ENCODE measurements at places on chromosomes 7 and 10.

- no peak for DNase-seq
These were observed 1.5 kb downstream of the MKX start for GRCh38 chr10:27743877-27744801.

- no peak for DNase-seq
These were observed 91.0 kb downstream of the ADARB2 start for GRCh38 chr10:1646332-1646731.

GRCh38 chr7:930975-931758 is 23.3 kb downstream of the ADAP1 start:
- DNase-seq, result no peak

DNA sequence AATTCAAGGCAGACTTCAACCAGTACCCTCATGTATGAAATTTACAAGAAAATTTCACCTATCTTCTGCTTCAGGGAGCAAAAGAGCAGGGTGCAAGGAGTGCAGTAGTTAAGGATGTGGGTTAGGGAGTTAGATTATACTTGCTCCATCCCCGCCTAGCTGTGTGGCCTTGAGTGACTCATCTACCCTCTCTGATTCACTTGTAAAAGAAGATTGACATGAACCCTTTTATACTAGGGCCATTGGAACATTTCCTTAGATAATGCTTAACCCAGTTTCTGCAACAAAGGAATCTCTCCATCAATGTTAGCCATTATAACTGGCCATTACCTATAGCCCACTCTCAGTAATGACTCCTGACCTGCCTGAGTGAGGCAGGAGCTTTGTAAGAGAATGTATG is 10.2 kb upstream of the HSPA12A start:
- DNase-seq, result no peak

GRCh38 chr7:87337331-87337730 is 8.1 kb upstream of the CROT start:
- no peak for DNase-seq

DNA sequence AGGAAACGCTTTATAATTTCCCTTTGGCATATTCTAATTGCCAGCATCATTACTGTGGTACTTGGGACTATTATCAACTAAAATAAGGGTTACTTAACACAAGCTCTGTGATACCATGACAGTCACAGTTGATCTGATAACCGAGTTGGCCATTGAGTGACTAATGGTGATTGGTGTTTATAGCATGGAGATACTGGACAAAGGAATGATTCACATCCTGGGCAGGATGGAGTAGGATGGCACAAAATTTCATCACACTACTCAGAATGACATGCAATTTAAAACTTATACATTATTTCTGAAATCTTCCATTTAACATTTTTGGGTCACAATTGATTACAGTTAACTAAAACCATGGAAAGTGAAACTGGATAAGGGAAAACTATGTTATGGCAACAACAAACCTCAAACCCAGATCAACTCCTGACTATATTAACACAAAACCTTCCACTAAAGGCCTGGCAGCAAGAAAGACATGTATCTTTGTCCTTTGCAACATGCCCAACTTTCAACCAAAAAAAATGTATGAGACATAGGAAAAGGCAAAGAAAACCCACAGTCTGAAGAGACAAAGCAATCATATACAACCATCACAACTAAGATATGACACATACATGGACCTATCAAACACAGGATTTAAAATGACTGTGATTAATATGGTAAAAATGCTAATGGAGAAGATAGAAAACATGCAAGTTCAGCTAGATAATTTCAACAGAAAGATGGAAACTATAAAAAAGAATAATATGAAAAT is 208.5 kb upstream of the NRP1 start:
- DNase-seq, result no peak

Data from stimulated activated CD8-positive, alpha-beta memory T cell treated with anti-CD3 and anti-CD28 coated beads, Interleukin-15, amount 100 ng/mL, for 4 hours (primary cell).